H9 (cell line): ENCODE measurements at places on chromosomes 2 and 18. TPM values are rescaled to one million over a fixed set of nuclear protein-coding genes. Genes with fewer than 3 reads are reported as not detected.

The IL1R2 gene
- total RNA-seq: not detected in 2 replicates

The IL1RL1 gene
- total RNA-seq: not detected in 2 replicates

The CYP27A1 gene
- 3.1 and 3.4 TPM in 2 replicates for total RNA-seq

The ZNF385B gene
- 2.1 and 3.0 TPM in 2 replicates for total RNA-seq

The TTC39C gene
- total RNA-seq: 16.4 and 18.0 TPM in 2 replicates

The ANKAR gene
- 1.6 and 2.0 TPM in 2 replicates for total RNA-seq

The C1QL2 gene
- 0.81 and 0.90 TPM in 2 replicates for total RNA-seq

The RAX gene
- total RNA-seq: 0.37 TPM in 1 of 2 replicates, not detected in the other

The GYPC gene
- 13.6 and 14.0 TPM in 2 replicates for total RNA-seq

The FAM237A gene
- total RNA-seq: not detected in 2 replicates

The STPG4 gene
- 0.13 and 0.42 TPM in 2 replicates for total RNA-seq

The ALPP gene
- 0.15 and 0.20 TPM in 2 replicates for total RNA-seq

The NPPC gene
- total RNA-seq: 1.1 and 1.2 TPM in 2 replicates

The IL18R1 gene
- total RNA-seq: not detected in 2 replicates

The SCYGR4 gene
- not detected in 2 replicates for total RNA-seq

The HNRNPA3 gene
- total RNA-seq: 405 and 419 TPM in 2 replicates

The KCNE4 gene
- total RNA-seq: 0.20 and 0.24 TPM in 2 replicates

The ARPC2 gene
- total RNA-seq: 197 and 204 TPM in 2 replicates
